CMK (cell line): ENCODE measurements at places on chromosomes 1 and 21.

- DNase-seq: no peak
Observed at GRCh38 chr1:161185732-161186311, 8.5 kb upstream of the B4GALT3 start.

- no peak for DNase-seq
Observed at GRCh38 chr1:85655315-85655714, 52.9 kb downstream of the ZNHIT6 start.

DNA sequence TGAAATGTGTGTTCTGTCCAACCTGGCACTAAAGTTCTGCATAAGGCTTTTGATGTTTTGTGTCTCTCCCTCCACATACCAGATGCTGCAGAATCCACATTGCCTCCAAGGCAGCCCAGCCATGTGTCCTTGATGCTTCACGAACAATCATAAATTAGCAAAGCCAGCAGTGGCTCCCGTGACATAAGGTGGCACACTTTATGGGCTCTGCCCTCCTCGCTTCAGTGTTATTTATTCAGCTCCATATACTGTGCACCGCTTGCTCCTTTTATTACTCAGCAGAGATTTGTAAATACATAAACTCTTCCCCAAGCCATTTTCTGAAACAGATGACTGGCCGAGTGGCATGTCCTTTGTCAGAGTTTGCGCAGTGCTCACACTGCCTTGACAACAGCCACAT, 112.8 kb upstream of the SLC35F3 start:
- DNase-seq: no peak

DNA sequence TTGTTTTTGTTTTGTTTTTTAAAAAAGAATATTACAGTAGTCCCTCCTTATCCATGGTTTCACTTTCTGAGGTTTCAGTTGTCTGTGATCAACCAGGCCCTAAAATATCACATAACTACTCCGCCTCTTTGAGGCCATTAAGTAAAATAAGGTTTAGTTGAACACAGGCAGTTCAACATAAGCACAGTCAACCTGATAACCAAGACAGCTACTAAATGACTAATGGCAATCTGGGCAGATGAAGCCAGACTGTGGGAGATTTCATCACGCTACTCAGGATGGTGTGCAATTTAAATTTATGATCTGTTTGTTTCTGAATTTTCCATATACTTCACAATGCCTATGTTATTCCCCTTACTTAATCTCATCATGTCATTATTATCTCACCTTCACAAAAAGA, 30.1 kb downstream of the LDLRAD1 start:
- no peak for DNase-seq

DNA sequence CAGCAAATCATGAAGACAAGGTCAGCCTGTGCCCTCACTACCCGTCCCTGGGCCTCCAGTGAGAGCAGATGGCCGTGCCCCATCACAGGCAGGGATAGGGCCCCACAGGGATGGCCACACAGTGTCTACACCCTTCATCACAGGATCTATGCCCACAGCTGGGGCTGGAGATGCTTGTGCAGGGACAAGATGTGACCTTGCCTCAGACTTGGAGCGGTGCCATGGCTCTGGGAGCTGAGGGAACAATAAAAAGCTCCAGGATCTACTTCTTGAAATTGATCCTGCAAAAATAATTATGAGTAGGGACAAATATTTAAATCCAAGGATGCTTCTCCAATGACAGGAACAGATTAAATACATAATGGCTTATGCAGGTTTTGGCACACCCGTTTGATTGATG, 25.4 kb upstream of the TCEA3 start:
- no peak for DNase-seq

GRCh38 chr1:114976891-114977290, 52.7 kb upstream of the TSHB start:
- DNase-seq: no peak

- no peak for DNase-seq
Observed at GRCh38 chr21:26788790-26789189, 56.4 kb downstream of the ADAMTS1 start.

DNA sequence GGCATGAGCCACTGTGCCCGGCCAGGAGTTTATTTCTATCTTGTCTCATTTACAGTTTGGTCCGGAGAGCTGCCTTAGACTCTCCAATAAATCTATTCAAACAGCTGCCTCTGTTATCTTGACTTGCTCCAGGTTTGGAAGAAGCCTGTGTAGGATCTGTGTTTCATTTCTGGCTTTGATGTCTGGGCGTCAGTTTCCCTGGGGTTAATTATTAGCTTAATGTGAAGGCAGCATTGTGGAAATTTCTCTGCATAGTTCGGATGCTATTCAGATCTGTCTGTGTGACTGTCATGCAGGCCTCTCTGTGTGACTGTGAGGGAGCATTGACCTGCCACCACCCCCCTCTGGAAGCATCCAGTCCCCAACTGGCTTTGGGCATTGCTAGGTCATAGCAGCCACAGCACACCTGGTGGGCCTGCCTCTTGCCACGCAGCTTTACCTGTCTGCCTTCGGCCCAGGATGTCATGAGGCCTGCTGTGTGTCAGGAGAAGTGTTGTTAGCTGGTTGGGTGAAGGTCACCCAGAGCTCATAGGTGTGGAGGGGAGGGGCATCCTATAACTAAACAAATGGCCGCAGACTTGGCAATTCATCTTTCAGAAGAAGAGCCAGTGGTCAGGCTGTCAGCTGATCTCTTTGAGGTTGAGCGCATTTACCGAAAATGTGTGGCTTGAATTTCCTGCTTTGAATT, 9.8 kb downstream of the IFNGR2 start:
- DNase-seq: no peak

DNA sequence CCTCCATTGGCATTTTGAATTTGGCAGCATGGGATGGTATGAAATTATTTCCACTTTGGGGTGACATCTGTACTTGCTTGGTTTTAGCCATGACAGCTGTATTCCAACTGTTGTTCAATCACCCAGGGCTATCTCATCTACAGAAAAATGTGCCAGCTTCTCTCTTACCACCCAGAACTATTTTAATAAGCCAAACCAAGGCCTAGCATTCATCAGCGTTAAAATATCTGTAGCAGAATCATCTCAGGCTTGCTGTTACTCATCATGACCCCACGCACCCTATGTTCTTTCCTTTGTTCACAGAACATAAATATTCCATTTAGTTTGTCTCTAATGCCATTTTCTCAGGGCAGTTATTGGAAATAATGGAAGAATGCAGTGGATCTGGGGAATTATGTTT, 49.8 kb downstream of the GIPC2 start:
- DNase-seq: no peak

- DNase-seq: no peak
Observed at GRCh38 chr1:201724766-201725118, 104.2 kb upstream of the IPO9 start.

GRCh38 chr1:162904023-162904422, 43.0 kb upstream of the CCDC190 start:
- no peak for DNase-seq

GRCh38 chr1:66176012-66176715, 357.8 kb upstream of the SGIP1 start:
- DNase-seq: no peak

- no peak for DNase-seq
Observed at GRCh38 chr1:72281144-72281543, 1.2 kb downstream of the NEGR1 start.

- DNase-seq: no peak
Observed at GRCh38 chr1:1782399-1783221, 4.3 kb upstream of the NADK start.

GRCh38 chr21:46559291-46559983, 45.4 kb downstream of the S100B start:
- DNase-seq: no peak

GRCh38 chr1:98315309-98315708, 346.2 kb upstream of the SNX7 start:
- DNase-seq: no peak

DNA sequence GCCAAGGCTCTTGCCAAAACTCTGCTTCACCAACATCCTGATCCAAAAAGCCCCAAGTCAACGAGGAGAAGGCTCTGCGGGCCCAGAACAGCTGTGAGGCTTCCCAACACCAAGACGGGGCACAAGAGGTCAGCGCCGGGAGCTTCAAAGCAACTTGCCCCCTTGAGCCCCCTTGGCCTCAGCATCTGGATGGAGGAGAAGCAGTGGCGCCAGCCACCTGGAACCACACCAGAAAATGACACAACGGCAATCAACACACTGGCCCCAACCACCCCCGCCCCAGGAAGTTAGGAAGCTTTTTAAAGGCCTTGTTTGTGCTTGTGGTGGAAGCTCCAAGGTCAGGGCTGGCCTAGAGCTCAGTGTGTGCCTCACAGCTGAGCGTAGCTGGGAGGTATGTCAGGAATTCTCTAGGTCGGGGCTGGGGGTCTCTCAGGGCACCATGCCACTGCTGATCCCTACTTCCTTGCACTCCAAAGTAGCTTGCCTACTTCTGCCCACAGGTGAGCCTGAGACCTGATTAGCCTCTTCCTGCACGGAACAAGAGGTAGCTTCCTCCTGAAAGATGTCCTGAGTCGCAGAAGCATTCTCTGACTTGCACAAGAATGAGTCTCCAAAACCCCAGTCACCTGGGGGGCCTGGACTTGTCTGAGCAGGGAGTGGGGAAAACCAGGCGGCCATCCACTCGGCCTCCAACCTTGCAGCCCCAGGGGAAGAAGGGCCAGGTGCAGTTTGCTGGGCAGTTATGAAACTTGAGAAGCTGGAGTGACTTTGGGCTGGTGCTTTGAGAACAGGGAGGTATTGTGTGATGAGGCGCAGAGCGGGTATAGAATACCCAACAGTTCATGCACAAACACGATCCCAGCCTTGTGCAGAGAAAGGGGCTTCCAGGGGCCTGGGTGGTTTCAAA, 9.7 kb upstream of the SRP9 start:
- no peak for DNase-seq

DNA sequence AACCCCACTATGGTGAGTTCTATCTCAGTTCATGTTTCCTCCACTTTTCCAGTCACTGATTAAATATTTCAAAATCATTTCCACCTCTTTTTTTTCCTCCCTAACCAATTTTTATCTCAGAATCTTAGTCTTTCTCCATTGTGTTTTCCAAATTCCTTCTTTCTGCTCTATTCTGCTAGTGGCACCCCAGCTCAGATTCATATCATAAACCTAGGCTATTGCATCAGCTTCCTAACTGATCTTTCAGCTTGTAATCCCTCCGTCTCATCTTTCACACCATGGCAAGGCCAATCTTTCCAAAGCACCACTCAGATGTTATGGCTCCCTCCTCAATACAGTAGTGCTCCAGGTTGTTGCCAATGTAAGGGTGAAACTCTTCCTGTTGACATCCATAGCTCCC, 631.9 kb downstream of the PLPP3 start:
- DNase-seq: no peak

- no peak for DNase-seq
Observed at GRCh38 chr1:28161751-28162150, 14.7 kb downstream of the PTAFR start.

DNA sequence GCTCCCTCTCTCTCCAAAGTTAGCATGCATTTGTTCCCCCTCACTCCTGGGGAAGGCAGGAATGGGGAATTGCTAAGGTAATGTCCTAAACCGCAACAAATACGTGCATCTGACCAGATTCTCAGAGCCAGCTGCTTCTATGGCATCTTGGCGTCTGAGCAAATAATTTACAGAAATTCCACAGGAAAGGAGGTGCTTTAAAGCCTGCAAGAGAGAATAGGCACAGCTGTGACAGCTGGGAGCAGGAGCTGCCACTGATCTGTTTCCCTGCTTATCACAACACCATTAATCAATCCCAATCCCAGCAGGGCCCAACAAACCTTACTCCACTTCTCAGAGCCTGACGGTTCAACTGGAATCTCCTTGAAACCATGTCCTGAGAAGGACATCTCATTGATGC, 83.5 kb upstream of the ZNF281 start:
- DNase-seq: no peak

GRCh38 chr1:111745675-111746613, 6.7 kb upstream of the INKA2 start:
- DNase-seq: no peak

DNA sequence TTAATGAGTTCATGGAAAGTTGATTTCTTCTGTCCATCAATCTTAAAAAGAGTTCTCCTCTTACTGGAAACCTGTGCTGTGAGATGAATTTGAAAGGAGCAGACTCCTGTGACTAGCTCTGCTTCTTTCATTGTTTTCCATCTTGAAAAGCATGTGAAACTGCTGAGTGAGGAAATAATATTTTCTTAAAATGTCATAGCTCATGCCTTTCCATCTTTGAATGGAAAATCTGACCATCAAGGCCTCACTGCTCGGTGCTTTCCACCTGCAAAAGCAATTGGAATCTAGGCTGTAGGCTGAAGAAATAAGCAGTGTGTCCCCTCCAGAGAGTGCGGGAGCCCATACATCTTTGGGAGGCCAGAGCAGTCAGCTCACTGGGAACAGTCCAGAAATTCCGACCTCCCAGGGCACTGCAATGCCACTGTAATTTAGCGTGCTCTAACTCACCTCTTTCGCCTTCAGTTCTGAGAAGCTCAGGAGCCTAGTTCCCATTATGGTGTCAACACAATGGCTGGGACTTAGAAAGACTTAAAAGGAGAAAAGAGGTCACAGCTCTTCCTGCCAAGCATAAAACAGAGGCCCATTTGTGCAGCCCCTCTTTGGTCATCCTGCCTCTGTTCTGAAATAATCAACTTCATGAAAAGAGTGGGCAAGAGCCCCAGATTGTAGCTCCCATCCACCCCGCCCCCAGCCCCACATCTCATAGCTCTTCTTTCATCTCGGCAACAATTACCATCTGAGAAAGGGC, 50.4 kb upstream of the F3 start:
- DNase-seq: no peak

DNA sequence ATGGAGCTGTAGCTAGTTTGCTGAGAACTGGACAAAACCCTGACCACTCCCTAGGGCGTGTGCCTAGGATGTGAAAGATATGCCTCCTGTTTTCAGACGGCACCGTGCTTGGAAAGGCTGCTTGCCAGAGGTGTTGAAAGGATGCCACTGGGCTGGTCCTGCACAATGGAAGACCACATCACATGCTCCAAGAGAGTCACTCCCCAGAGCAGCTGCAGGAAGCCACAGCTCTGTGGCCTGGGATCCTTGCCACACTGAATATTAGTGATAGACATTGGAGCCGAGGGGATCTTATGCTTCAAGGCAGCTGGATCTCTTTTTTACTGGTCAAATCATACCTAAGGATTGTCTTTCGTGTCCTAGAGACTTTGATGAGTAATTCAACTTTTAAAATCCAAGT, 6.6 kb upstream of the APP start:
- no peak for DNase-seq

- no peak for DNase-seq
Observed at GRCh38 chr1:112933820-112934571, 22.0 kb downstream of the SLC16A1 start.

- no peak for DNase-seq
Observed at GRCh38 chr1:25715888-25716287, 84.1 kb upstream of the SELENON start.

DNA sequence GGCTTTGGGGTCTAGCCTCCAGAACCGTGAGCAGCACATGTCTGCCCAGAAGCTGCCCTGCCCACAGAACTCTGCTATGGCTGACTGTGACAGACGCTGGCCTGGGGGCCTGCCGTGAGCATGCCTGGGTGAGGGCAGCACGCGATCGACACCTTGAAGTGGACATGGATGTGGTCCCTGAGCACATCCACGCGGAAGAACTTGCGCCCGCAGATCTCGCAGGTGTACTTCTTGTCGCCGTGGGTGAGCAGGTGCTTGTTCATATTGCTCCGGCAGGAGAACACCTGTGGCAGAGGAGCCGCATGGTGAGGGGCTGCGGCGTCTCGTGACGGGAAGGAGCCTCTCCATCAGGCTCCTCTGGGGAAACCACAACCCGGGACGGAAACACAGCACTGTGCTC, 56.0 kb downstream of the PRDM15 start:
- DNase-seq: no peak
